ENCODE measurements at places on chromosomes 6 and 20.
A peak's percentile ranks its signal among the peaks of the same experiment; 100 is the strongest.

DNA sequence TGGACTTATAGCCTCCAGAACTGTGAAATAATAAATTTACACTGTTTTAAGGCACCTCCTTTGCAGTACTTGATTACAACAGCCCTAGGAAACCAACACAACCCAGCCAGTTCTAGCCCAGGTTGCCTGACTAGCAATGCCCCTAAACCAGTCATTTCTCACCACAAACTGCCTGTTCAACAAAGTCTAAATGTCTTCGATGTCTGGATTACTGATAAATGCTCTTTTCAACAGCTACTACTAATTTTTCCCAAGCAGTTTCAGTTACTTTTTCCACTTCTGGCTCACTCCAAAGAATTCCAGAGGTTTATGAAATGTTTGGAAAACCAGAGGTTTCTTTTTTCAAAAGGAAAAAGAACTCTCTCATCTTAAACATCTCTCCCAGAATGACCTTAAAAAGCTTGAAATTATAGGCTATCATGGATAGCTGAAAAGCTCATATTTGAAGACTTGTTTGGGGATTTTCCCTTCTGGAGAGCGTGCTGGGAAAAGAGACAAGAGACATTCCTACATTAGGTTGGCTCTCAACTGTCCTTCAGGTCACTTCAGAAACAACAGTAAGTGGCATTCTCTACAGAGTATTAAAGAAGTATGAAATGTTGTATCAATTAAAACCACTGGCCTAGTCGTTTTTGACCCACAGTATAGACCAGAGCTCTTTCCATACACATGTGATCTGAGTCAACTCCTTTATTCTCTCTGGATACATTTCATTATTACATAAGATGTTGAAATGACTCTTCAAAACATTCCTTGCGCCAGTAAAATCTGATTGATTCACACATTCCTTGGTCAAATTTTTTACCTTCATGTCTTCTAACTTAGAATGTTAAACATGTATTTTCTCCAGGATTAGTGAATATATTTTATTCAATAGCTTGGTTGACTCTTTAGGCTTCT lies 265.9 kb downstream of the COL12A1 start:
- no peak for DNase-seq

DNA sequence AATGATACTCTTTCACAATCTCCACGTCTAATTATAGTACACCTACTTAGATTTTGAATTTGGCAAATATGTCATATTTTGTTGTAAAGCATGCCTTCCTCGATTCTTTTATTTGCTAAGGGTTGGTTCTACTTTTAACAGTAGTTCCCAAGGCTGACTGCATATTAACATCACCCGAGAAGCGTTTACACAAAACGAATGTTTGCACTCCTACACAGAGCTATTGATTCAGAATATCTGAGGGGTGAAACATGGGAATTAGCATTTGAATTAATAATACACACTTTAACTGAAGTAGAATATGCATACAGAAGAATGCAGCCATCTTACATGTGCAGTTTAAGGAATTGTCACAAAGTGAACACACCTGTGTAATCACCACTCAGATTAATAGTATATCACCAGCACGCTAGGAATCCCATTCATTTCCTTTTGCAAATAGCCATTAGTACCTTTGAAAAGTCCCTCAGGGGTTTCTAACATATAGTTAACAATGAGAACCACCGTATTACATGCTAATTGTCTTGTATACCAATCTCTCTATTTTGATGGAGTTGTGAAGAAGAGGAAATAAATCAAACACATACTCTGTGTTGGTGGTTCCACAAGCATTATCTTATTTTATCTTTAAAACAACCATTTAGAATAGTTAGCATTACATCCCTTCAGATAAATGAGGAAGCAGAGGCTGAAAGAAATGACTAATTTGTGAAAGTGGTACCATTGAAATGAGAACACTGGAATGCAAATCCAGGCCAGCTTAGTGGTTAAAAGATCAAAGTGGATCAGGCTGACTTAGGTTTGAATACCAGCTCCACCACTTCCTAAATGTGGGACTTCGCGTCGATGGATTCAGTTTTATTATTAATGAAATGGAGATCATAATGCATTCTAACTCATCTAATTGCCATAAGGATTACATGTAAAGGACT lies 317.6 kb downstream of the HDGFL1 start:
- peak; percentile 96 for DNase-seq

DNA sequence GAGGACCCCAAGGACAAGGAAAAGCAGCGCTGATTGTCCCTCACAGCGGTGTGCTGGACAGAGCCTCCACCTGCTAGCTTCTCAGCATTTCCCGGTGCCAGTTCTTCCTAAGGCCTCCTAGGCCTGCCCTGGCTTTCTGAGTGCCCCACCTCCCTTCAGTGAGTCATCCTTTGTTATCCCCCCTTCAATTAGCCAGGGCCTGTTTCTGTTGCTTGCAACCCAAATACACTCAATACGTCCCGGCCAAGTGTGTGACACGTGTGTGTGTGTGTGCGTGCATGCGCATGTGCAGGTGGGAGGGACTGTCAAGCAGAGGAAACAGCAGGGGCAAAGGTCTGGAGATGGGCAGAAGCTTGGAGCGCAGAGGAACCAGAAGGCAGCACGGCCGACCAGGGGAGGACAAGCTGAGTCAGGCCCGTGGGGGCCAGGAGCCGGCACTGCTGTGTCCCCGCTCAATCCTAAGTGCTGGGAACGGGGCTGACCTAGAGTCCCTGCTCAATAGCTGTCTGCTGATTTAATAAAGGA lies 159.8 kb downstream of the PREX1 start:
- DNase-seq = no peak

DNA sequence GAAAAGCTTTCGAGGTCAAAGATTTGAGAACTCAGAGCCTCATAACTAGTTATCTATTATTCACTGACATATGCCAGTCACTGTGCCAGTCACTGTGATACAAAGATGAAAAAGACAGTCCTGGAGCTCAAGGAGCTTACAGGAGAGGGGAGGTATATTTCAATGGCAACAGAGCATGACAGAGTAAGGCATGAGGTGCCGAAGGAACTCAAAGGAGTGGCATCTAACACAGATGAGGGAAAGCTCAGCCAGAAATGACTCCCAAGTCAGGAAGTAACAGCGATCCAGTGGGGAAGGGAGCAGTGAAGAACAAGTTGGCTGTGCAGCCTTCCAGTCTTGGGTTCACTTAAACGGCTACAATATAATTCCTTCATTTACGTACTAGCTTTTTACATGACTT lies 46.6 kb downstream of the DTNBP1 start:
- DNase-seq = no peak

DNA sequence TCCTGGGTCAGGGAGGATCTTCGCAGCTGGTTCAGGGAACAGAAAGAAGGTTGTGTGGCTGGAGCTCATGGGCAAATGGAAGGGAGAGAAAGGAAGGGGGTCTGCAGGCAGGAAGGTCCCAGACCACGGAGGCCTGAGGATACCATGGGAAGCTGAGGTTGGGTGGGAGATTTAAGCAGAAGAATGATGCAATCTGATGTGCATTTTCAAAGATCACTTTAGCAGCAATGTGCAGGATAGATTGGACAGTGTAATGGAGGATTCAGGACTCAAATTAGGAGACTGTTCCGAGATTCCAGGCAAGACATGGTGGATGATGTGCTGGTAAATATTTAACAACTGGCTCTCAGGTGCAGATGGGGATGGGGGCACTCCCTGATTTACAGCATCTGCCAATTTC lies 5.8 kb upstream of the RRBP1 start:
- DNase-seq = no peak

DNA sequence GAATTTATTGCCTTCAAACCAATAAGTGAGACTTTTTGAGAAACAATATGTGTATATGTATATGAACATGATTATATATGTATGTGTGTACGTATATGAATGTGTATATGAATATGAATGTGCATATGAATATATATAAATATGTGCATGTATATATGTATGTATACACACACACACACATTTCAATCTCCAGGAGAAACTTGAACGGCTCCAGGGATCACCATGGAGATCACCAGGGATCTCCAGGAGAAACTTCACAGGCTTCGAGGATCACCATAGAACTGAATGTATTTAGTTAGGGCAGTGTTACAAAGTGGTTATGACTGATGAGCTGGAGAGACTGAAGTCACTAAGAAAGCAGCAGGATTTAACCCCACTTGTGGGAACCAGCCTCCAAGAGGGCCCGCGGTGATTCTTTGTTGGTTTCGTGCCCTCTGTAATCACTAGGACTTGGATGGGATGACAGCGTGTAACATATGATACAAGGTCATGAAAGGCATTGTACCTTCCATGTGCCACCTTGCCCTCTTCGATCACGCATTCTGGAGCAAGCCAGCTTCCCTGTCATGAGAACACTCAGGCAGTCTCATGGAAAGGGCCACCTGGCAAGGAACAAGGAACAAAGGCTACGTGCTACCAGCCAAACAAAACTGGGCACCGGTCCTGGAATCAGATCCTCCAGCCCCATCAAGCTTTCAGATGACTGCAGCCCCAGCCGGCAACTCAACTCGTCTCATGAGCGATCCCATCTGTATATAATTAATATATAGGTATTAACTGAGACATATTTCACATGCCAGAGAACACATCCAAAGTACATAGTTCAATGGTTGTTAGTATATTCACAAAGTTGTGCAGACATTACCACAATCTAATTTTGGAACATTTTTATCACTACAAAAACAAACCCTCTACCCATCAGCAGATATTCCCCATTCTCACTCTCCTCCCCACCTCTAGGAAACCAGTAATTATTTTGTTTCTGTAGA lies 8.6 kb downstream of the FAM50B start:
- no peak for DNase-seq

GRCh38 chr20:57570920-57571319 lies 10.0 kb downstream of the PCK1 start:
- no peak for DNase-seq

GRCh38 chr6:103925317-103925716 lies 934.4 kb downstream of the HACE1 start:
- no peak for DNase-seq

- DNase-seq = peak; percentile 97
Observed at GRCh38 chr6:33410050-33410710, 634 bp upstream of the PHF1 start.

DNA sequence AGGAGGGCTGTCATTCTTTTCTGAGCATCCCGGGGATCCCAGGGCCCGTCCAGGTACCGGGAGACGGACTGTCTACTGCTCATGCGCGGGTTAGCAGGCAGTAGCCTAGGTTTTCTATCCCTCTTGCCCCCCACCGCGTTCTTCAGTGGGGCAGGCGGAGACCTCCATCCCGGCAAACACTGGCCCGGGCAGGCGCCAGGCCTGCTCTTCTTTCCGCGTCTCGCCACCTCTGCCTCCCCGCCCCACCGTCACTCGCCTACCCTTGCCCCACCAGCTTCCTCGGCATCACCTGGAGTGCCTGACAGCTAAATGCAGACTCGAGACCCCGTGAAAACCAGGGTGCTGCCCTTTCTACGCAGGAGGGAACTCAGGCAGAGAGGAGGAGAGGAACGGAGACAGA lies 1937.7 kb upstream of the DEFB115 start:
- no peak for DNase-seq

- DNase-seq = no peak
Observed at GRCh38 chr6:39634646-39635341, 90.4 kb downstream of the KIF6 start.
